NCI-H1105 treated with DMSO at 0.1 percent for 48 hours (cell line): ENCODE measurements at places on chromosomes 3 and 15.

DNA sequence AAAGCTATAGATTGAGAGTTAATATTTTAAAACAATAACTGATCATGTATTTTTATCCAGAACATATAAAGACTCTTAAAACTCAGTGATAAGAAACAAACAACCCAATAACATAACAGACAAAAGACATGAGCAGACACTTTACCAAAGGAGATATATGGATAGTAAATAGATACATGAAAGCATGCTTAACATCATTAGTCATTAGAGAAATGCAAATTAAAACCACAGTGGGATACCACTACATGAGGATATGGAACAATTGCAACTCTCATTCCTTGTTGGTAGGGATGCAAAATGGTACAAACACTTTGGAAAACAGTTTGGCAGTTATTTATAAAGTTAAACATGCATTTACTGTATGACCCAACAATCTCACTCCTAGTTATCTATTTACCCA is 95.0 kb downstream of the IQCH start:
- DNase-seq = no peak

DNA sequence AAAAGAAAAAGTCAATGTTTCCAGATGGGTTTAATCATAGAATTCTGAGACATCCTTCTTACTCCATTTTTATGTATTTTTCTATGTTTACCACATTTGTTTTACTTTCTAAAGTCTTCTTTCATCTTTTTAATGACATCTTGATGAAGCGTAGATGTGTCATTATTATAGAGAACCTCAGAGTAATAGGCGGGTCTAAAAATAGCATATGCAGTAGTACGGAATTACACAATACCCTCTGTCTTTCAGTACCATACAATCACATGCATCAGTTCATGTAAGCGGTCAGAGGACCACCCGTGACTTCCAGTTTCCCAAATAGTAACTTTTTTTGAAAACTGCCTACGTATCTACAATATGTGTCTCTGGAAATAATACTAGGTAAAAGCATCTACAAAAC is 224.0 kb downstream of the PLOD2 start:
- DNase-seq = no peak

DNA sequence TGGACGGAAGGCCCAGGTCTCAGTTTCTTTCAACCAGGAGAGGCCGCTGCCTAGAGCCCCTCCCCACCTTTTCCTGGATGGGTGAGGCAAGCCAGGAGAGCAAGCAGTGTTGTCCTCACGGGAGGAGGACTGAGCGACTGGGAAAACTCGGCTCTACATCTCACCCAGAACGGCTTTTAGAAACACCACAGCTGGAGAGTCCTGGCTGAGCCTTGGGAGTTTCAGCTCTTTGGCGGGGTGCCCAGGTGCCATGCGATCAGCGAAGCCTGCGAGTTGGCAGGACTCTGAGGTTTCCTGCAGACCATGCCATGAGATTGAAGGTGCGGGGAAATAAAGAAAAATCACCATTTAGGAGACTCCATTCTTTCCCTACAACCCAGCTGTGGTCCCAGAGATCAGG is 26.0 kb downstream of the PPCDC start:
- peak; percentile 70 for DNase-seq

GRCh38 chr3:79067734-79068133 is 700.1 kb downstream of the ROBO1 start:
- DNase-seq = no peak

DNA sequence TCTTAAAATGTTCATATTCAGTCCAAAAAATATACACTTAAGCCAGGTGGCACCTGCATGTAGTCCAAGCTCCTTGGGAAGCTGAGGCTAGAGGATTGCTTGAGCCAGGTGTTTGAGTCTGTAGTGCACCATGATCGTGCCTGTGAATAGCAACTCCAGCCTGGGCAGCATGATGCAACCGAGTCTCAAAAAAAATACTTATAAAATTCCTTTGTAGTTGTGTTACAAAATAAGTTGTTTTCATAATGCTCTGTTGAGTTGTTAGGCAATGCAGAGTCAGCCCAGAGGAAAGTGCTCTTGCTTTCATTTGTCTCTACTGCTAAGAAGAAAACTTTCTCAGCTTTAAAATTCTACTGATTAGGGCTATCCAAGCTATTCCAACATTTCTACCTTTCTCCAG is 442.8 kb upstream of the ARRDC4 start:
- DNase-seq = no peak

DNA sequence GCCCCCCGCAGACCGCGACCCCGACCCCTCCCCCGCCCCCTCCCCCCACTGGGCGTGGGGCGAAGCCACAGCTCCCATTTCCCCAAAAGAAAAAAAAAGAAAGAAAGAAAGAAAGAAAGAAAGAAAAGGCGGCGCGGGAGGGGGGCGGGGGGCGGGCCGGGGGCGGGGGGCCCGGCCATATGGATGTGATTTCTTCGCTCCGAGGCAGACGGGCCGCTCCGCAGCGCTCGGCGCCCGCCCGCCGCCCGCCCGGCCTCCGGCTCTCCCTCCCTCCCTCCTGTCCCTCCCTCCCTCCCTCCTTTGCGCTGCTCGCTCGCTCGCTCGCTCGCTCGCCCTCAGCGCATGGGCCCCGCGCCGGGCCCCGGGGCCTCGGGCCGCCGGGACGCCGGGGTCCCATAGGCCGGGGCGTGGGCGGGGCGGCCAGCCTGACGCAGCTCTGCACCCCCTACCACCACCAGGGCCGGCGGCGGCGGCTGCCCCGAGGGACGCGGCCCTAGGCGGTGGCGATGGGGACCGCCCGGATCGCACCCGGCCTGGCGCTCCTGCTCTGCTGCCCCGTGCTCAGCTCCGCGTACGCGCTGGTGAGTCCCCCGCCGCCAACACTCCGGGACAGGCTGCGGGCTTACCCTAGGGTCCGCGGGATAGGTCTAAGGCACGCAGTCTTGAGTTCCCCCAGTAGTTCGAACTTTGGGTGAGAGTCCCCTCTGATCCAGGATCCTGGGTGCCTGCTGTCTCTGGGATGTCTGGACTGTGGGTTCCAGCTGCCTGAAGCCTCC is 5.7 kb downstream of the PTH1R start:
- no peak for DNase-seq

DNA sequence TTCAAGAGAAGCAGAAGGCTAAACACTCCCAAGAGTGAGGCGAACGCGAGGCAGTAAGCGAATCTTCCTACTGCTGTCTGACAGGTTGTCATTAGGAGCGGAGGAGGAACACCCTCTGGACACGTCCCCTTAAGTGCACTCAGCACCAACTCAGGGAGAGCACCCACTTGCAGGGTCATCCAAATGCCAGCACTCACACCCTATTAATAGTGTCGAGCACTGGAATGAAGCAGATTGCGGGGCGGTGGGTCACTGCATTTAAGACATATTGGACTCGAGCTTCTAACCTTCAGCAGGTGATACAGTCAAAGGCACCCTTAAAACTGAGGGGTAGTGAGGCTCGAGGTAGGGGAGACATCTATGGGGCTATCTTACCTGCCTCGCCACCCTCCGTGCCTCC is 28.7 kb downstream of the SH3BP5 start:
- DNase-seq = no peak

DNA sequence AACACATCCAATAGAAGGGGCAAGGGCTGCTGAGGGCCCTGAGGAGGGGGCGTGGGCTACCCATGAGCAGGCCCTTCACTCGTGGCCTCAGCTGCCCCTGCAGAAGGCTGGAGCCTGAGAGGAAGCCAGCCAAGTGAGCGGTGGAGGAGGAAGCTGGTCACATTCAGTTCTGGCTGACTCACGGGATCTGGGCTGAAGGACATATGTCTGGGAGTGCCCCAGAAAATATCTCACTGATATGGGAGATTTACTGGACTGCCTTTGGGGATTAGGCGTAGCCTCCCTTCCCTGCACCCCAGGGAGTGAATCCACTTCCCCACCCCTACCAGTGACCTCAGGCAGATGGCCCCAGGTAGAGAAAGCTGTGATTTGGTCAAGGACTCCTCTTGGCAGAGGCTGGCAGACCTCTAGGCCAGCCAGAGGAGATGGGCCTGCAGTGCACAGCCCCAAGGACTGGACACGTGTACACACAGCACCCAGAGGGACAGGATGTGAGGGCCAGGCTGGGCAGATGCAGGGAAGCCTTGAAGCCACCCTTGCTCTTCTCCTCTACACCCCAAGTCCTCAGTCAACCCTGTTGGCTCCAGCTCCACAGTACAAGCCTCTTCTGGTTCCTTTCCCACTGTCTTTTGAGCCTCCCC is 14.2 kb upstream of the ANKDD1A start:
- no peak for DNase-seq

DNA sequence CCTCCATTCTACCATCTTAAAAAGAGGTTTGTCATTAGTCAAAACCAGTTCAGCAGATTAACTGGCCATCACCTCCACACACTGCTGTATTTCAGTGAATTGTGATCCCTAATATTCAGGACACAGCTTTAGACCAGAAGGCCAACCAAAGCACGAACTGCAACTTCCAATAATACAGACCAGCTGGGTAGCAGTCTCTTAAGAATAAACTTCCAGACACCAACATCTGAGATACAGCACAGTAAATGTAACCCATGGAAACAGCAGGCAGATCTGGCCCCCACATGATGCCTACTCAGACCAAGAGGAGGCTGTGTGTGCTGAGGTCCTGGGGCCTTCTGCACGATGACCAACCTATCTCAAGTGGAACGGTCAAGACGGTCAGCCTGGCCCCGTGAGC is 34.9 kb downstream of the SPATA12 start:
- no peak for DNase-seq

DNA sequence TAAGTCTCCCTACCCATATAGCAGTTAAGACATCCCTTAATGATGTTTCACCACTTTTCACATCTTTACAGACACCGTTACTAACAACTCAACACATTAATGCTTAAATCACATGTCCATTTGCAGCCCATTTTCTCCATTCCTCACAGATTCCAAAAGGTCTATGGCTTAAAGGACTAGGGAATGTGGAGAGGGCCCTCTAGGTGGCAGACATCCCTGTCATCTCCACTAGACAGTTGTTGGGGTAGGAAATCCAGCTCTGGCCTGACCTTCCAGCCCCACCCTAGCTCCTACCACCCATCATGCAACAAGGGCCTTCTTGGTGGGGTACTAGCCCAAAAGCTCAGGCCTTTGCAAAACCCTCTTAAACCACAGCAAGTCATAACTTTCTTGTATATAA is 25.2 kb downstream of the CPEB1 start:
- DNase-seq = no peak

GRCh38 chr15:34160735-34161134 is 49.2 kb downstream of the KATNBL1 start:
- no peak for DNase-seq

GRCh38 chr15:40047415-40048210 is 8.6 kb upstream of the SRP14 start:
- DNase-seq = no peak

DNA sequence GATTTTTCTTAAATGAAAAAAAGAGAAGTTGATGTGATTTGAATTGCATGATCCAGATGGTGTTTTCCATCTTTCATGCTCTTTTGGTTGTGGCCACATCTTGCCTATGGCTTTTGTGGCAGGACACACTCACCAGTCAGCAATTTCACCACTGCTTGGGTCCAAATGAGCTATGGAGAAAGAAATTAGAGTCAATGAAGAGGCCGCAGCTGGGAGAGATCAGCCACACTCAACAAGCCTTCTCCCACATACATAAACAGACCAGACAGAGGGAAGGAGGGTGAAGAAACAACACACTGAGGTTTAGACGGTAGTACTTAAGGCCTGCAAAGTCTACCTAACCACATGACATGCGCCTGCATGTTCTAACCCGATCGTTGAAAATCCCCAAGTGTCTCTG is 110.7 kb upstream of the CDIN1 start:
- DNase-seq = peak; percentile 28

DNA sequence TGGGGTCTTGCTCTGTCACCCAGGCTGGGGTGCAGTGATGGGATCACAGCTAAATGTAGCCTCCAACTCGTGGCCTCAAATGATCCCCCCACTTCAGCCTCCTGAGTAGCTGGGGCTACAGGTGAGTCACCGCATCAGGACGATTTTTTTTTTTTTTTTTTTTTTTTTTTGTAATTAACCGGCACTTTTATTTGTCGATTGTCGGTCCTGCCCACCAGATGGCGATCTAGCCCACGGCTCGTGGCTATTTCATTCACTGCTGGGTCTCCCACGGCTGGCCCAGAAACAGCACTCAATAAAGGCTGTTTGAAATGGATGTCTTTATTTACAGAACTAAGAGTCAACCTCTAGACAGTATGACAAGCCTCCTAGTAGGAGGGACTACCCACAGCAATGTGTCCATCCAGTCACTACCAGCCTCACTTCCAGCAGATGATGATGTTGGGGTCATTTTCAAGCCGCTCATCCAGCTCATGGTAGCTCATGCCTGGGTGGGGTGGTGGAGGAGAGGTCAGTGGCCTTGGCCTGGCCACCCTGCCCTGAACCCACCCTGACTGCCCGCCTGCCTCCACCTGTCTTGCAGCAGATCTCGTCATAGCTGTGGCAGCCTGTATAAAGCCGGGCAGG is 1.8 kb upstream of the ZMYND10 start:
- DNase-seq = peak; percentile 50

GRCh38 chr15:68374168-68374745 is 57.7 kb downstream of the ITGA11 start:
- DNase-seq = no peak

- DNase-seq = no peak
Observed at GRCh38 chr15:49904296-49904695, 214.7 kb downstream of the ATP8B4 start.

DNA sequence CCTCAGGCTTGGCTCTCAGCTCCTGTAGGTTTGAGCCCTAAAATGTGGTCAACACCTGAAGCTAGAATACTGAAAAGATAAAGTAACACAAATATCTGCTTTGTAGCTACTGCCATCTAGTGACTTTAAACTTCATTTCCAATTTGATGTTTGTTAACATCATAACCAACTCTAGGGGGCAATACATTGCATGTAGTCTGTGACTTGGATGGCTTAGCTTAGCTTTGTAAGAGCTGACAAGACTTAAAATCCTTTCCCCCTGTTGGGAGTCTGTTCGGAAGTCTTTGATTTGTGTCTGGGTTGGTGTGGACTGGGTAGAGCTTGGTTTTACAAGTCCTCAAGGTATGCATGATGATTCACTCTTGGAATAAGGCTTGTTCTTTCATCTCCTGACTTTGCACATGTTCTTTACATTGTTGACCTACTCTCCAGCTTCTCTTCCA is 51.7 kb downstream of the SCN11A start:
- peak; percentile 69 for DNase-seq

DNA sequence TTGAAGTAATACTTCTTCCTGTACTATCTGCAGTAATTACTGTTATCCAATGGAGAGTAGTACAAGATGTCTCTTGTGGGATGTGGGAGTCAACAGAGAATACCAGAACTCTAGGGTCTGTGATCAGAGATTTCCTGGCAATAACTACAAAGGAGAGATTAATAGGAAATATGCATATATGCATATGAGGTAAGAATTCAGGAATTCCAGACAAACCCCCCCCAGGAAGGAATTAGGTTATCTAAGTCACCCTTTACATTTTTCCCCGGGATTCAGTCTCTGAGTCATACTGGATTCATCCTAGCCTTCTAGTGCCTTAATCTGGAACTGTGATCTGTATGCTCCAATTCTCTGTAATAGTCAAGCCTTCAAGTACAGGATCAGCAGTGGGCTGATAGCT is 49.4 kb downstream of the GTF2E1 start:
- DNase-seq = no peak

GRCh38 chr15:55861115-55861514 is 118.2 kb upstream of the PRTG start:
- no peak for DNase-seq

- no peak for DNase-seq
Observed at GRCh38 chr15:31255732-31256377, 70.8 kb upstream of the KLF13 start.

- DNase-seq = no peak
Observed at GRCh38 chr3:127488141-127488672, 102.3 kb downstream of the TPRA1 start.

- no peak for DNase-seq
Observed at GRCh38 chr3:34567266-34567665, 768.8 kb downstream of the PDCD6IP start.
